ENCODE measurements at places on chromosomes 4 and X.

- DNase-seq: no peak
These were observed 54.0 kb downstream of the MAML3 start for GRCh38 chr4:140099983-140100382.

DNA sequence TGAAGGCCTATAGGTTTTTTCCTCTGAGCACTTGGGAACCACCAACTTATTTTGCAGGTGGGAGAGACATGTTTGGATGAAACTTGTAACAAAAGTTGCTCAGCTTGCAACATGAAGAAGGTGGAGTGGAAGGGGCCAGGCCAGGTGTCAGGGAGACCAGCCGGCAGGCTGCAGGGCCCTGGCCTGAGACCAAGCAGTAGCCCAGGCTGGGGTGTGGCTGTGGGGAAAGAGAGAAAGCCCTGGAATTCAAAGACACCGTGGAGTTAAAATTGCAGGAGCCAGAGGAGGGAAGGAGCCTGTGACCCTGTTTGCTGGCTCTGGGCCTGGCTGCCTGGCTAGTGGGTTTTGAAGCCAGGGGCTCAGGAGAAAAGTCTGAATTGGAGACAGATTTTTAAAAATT, 43.4 kb downstream of the EFNB1 start:
- no peak for DNase-seq

DNA sequence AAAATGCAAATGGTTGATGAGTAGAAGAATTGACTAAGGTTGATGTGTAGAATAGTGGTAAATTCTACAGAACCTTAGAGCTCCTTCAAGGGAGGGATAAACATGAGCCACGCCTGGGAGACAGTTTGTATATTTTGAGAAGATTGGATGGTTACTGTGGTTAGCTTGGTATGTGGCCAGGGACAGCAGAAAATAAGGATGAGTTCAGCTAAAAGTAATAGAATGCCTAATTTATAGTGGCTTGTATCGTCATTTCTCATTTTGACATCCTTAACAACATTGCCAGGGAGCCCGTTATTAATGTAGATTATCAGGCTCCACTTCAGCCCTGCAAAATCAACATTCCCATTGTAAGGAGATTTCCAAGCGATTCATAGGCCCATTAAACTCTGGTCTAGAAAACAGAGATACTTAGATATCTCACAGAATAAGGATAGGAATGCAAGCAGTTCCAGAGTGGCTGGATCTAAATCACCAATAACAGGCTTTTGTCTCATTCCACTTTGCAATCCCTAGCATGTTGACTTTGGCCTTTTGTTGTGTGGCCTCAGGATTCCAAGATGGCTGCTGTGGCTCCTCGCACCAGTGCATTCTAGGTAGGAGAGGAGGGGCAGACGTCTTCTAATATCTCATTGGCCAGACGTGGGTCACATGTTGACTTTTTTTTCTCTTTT, 6.4 kb upstream of the PTTG2 start:
- no peak for DNase-seq

DNA sequence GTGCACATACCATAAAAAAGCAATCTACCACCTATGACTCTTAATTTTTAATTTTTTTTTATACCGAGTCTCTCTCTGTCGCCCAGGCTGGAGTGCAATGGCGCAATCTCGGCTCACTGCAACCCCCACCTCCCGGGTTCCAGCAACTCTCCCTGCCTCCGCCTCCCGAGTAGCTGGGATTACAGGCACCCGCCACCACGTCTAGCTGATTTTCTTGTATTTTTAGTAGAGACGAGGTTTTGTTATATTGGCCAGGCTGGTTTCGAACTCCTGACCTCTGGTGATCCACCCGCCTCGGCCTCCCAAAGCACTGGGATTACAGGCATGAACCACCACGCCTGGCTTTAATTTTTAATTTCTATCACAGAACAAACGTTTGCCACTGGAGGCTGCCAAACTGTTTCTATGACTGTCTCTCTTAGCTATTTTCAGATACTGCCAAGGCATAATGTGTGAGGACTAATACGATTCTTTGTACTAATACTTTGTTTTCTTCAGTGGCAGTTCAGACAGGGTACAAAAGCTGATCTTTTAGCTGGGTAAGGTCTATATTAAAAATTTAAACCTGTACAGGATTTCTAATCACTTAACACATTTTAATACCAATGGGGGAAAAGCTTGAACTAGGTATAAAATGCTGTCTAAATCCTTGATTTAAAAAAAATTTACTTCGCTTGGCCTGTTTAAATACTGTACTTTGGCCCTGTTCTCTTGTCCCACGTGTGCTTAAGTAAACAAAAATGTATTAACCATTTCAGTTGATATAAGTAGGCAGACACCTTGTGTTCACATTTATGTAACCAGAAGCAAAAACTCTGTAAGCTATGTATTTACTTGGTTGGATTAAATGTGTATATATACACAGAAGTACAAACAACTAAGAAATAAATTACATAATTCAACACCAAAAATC, 2.3 kb downstream of the PGRMC2 start:
- DNase-seq: no peak

DNA sequence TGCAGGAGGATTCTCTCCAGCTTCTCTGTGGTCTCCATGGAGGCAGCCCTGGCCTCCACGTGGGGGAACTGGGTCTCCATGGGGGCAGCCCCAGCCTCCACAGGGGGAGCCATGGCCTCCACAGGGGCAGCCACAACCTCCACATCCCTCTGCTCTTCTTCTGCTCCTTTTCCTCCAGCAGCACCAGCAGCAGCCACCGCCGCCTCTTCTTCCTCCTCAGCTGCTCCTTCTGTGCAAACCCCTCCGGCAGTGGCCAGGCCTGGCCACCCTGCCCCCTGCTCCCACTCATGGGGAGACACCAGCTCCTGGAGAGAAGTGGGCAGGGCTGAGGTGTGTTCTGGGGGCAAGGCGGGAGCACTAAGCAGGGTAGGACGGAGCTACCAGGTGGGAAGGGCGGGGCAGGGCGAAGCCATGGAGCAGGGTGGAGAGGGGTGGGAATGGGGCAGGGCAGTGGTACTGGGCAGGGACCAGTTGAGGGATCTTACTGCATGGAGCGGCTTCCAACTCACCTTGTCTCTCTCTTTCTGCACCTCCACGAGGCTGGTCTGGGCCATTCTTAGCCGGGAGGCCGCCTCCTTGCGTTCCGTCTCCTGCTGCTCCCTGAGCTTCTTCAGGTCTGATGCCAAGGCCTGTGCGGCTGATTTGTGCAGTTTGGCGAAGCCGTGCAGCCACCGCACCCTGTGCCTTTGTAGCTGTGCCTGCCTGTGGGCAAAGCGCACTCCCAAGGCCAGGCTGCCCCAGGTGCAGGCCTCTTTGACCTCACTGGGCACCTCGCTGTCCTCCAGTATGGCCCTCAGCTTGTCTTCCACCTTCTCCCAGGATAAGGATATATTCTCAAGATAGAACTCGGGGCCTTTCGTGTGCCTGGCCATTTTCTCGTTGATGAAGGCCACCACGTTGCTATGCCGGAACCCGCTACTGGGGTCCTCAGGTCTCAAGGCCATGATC, 766 bp downstream of the TEX13A start:
- DNase-seq: no peak

DNA sequence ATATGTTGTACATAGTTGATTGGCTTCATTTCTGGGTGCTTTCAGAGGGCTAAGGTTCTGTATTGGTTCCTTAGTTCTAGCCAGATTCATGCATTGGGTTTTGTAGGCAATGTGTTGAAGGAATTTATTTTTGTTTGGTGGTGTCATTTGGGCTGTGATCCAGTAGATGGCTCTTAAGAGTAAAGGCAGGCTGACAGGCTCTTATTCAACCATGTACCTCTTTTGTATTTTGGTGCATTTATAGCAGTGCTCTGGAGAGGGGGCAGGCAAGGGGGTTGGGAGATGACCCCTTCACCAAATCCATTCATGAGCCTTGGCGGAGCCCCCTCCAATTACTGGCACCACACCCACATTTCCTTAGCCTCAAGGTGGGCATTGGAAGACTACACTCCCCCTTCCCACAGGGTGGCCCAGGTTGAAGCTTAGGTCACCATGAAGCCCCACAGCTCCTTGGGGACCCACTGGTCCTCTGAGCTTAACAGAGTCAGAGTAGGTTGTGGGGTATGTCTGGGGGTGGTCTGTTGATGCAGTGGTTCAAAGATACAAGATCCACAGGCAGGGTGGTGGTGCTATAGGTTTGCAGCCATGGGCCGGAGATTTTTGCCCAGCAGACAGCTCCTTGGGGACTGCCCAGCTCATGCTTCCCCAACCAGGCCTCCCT, 143.0 kb upstream of the GNPDA2 start:
- DNase-seq: no peak

DNA sequence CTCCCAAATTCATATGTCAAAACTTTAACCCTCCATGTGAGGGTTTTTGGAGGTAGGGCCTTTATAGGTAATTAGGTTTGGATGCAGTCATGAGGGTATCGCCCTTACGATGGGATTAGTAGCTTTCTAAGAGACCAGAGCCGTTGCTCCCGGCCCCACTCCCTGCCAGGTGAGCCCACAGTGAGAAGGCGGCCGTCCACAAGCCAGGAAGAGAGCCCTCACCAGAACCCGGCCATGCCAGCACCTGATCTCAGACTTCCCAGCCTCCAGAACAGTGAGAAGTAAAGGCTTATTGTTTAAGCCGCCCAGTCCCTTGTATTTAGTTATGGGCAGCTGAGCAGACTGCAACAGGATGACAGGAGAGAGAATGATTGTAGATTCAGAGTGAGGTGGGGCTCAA, 40.8 kb downstream of the DCTD start:
- no peak for DNase-seq

GRCh38 chr4:13143222-13144070, 340.7 kb downstream of the RAB28 start:
- DNase-seq: no peak

- peak; percentile 5 for DNase-seq
These were observed 797 bp downstream of the TXLNG start for GRCh38 chrX:16786791-16787735.

DNA sequence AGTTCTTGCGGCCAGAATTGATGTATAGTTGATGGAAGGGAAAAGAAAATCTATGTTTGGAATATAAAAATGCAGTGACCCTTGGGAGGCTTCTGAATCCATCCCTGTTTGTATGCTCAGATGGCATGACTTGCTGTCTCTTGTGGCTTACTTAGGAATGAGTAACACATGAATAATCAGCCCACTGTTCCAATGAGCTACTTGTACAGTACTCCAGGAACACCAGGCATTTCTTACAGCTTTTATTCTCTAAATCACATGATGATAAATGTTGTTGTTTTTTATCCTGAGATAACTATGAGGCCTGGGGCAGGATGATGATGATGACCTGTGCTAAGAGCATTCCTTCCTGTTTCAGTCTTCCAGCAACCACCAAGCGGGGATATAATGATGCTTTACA, 18.9 kb downstream of the TMPRSS11E start:
- no peak for DNase-seq

GRCh38 chrX:46959985-46960700, 47.9 kb downstream of the JADE3 start:
- DNase-seq: no peak

GRCh38 chr4:6783111-6783981, 819 bp downstream of the KIAA0232 start:
- DNase-seq: peak; percentile 82

- no peak for DNase-seq
These were observed 167.5 kb upstream of the DGKK start for GRCh38 chrX:50638123-50638522.
